ENCODE measurements at places on chromosomes 3 and 15.
A peak's percentile ranks its signal among the peaks of the same experiment; 100 is the strongest.

GRCh38 chr15:66707310-66708082, 5.5 kb downstream of the SMAD6 start:
- no peak for DNase-seq

DNA sequence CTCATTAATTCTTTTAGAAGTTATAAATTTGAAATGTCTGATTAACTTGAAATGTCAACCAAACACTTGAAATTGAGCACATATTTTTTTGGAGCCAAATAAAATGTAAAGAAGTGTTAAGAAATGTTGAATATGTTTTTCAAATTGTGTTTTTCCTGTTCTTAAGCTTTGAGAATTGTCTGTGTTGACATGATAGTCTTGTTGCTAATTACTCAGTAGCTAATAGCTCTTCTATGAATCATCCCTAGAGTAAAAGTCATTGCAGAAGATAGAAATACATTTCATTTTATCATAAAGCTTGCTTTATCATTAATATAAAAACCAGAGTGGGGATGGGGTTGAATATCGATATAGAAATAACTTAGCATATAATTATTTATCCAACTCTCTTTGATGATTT, 41.9 kb upstream of the ABHD10 start:
- no peak for DNase-seq

GRCh38 chr3:89025185-89025584, 82.2 kb upstream of the EPHA3 start:
- DNase-seq = no peak

- DNase-seq = no peak
Observed at GRCh38 chr3:71893122-71893521, 108.2 kb upstream of the PROK2 start.

DNA sequence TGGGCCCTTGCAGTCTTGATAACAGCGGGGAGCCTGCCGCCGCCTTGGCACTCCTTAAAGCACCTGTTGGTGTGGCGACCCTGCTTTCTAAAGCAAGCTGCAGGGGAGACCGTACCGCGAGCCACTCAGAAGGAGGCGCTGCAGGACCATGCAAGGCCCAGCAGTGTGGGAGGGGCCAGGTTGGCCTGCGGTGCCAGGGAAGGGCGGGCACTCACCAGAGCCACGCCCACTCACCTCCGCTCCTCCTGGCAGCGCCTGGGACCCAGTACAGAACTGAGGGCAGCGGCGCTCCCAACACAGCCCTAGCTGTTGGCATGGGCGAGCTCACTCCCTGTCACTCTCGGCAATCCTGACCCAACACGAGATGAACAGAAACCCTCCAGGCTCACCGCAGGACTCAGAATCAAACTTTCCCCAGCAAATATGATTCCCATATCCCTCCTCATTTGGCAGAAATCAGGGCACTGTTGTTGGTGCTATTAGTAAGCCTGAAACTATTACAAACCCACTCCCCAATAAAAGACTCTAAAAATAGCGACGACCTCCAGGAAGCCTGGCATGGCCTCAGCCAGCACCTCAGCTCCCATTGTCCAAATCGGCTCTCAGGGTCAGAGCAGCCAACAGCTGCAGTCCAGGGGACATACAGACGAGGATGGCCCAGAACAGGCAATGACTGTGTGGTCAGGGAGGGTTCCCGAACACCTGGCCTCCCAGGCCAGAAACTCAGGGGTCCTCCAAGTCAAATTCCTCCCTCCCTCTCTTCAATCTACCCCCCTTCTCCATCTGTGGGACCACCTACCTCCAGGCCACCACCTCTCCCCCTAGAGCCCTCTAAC, 77.2 kb downstream of the TBC1D2B start:
- peak; percentile 71 for DNase-seq

- no peak for DNase-seq
Observed at GRCh38 chr3:134028486-134029255, 1.1 kb downstream of the SLCO2A1 start.

DNA sequence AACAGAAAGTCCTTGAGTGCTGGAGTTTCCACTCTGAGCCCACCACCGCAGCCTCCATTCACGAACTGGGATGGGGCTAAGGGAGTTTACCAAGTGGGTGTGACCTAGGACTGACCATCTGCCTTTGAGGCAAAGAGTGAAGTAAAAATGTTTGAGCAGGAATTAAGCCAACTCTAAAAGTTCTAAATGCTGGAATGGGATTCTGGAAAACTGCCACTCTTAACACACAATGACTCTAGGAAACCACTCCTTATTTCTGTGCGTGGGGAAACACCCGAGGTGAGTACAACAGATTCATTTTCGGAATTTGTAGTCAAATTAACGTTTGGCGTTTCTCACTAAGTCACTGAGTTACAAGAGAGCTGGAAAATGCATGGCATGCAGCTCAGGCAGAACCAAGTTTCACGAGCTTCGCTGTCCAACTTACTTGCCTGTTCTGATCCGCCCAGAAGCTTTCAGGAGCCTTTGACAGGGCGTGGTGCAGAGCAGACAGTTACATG, 31.6 kb downstream of the ISL2 start:
- no peak for DNase-seq

- DNase-seq = no peak
Observed at GRCh38 chr3:119376758-119377157, 82.6 kb downstream of the ARHGAP31 start.

- DNase-seq = no peak
Observed at GRCh38 chr3:46660003-46660402, 33.5 kb downstream of the ALS2CL start.

DNA sequence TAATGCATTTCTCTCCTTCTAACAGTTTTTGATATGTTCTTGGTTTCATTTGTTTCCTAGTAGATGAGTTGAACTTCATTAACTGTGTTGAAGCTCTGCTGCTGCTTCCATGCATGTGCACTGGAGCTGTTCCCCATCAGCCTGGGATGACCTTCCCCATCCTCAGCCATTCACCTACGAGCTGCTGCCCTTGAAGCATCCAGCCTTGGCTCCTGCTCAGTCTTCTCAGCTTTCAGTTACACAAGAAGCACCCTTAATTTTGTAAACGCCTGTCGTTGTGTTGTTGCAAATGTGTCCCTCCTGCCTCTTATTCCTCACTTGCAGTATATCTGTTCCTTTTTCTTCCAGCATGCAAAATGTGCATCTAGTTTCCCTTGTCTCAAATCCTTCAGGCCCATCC, 8.5 kb upstream of the ZXDC start:
- DNase-seq = no peak

- no peak for DNase-seq
Observed at GRCh38 chr3:188369526-188369925, 215.6 kb downstream of the LPP start.

DNA sequence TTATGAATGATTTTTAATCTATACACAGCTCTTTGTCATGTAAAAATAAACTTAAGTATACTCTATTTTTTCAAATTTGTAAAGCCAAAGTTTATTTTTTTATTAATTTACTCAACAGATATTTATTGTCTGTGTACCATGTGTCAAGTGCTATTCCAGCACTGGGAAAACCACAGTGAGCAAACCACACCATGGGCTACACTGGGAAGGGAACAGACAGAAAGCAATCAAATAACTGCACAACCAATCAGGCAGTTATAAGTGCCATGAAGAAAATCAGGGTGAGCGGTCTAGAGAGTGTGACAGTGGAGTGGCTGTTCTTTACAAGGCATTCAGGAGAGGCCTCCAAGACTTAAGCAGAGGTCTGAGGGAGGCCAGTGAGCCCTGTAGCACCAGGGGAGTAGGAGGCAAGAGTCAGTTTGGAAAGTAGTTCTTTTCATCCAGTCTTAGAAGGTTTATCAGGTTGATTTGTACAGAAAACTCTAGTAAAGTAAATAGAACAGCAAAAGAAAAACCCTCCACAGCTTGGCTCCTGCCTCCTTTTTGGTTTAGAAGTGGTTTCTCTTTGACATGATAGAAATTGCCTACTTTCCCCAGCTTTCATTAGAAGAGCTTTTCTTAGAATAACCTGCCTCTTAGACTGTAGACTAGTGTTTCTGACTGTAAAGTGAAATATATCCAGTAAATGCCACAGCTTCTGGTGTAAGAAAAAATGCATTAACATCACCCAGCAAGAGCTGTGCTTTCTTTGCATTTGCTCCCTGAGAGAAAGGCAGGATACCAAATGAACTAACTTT, 13.7 kb downstream of the EIF2AK4 start:
- no peak for DNase-seq

- DNase-seq = no peak
Observed at GRCh38 chr15:40048926-40049475, 10.0 kb upstream of the SRP14 start.

DNA sequence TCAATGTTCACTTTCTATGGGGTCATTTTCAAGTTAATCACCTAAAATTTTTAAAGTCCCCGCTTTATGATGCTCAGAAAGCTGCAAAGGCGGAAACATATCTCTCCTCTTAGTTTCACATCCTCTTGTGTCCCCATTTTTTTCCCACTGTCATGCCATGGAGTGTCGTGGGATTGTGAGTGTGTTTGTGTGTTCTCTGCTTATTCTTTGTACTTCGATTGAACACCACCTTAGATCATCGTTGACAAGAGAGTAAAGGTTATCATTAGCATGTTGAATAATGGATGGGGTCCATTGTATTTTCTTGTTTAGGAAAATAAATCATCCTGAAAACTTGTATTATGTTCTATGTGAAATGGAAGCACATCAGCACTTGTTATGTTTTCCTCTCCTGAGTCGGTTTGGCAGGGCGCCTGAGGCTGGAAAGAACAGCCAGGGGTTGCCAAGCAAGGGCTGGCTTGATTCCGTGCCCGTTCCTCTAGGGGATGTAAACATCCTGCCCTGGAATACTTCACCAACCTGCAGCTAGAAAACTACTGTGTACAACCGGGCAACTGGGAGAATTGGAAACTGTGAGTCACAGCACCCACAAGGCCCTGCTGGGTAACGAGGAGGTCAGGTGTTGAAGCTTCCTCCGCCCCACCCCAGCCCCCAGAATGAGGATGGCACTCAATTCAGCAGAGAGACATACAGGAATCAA, 67.2 kb downstream of the EIF4E3 start:
- DNase-seq = no peak

- no peak for DNase-seq
Observed at GRCh38 chr3:172688588-172688987, 22.3 kb downstream of the NCEH1 start.

GRCh38 chr15:39479911-39480310, 101.0 kb upstream of the THBS1 start:
- DNase-seq = no peak

GRCh38 chr3:1783995-1784394, 314.7 kb upstream of the CNTN4 start:
- DNase-seq = no peak

DNA sequence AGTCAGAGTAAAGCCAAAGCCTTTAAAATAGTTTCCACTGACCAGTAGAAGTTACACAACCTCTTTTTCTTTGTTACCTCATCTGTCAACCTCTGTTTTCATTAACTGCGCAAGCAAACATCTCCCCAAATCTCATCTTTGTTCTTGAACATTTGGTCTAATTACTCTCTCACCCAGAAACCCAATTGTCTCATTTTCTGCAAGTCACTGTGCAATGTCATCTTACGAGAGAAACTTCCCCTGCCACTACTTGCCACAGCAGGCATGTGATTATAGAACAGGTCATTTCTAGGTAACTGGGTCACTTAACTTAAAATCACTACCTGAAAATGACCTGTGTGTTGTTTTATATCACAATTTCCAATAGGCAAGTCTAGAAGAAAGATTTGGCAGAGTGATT, 159.4 kb downstream of the SI start:
- DNase-seq = no peak

- DNase-seq = no peak
Observed at GRCh38 chr15:86876387-86876944, 796.8 kb downstream of the AGBL1 start.

GRCh38 chr3:146196789-146197188, 35.8 kb upstream of the PLOD2 start:
- DNase-seq = no peak

DNA sequence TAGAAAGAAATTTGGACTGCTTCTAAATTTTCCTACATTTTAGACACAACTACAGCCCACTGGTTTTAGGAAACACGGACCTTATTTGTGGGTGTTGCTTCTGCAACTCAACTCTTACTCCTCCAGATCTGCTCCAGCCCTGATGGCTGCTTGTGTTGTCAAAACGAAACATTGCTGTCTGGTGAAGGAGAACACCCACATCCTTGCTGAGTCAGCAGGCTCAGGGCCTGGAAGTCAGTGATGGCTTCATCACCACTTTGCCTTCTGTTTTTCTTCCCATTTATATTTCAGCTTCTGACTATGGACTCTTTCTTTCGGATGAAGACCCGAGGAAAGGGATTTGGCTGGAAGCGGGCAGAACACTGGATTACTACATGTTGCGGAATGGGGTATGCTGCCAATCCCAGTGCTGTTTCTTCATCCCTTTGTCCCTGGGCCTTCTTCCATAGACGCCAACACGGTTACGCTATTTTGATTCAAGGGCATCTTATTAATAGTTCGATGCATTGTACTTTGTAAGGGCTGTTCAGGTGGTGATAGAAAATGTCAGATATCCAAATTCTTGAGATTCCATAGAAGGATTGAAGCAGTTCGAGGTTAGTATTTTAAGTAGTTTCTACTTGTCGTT, 392.6 kb upstream of the TPM1 start:
- DNase-seq = no peak

GRCh38 chr3:70550723-70551319, 238.4 kb upstream of the MDFIC2 start:
- DNase-seq = peak; percentile 72

DNA sequence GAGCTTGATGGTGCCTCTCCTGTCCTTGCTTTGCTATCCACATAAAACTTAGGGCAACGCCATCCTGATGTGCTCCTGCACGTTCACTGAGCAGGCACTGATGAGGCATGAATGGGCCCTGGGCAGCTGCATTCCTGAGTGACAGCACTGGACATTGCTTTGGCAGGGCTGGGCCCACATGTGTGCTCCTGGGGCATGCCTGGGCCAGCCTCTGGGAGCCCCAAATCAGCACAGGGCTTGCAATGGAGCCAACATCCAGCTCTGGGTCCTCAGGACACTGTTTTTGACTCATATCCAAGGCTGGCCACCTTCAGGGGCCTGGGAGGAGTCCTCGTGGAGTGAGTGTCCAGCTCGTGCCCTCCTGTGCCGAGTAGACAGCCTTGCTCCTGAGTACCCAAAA, 5.9 kb upstream of the TKT start:
- no peak for DNase-seq

GRCh38 chr3:82610236-82610635, 848.8 kb upstream of the GBE1 start:
- DNase-seq = no peak

DNA sequence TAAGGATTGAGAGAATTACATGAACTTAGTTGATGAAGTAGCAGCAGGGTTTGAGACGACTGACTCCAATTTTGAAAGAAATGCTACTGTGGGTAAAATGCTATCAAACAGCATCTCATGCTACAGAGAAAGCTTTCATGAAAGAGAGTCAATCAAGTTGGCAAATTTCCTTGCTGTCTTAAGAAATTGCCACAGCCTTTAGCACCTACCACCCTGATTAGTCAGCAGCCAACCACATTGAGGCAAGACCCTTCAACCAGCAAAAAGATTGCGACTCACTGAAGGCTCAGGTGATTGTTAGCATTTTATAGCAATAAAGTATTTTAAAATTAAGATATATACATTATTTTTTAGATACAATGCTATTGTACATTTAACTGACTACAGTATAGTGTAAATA, 80.9 kb downstream of the RAP2B start:
- no peak for DNase-seq
